Activated effector memory CD4-positive, alpha-beta T cell treated with anti-CD3 and anti-CD28 coated beads, Interleukin-2, amount 50 U/mL, for 16 hours (primary cell): ENCODE measurements at places on chromosomes 7 and 10.

DNA sequence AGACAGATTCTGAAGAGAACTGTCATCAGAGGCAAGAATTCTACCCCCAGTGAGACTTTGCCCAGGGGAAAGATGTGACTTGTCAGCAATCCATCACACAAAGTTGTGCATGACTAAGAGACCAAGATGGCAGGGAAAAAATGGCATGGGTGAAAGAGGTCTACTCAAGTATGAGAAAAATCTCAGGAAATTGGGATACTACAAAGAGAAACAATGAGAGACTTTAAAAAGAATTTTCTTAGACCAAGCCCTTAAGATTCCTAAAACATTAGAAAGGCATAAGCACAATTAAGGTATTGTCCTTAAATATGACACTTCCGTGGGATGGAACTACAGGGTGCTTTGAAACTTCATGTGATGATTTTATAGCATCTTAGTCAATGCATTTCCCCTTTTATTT is 45.6 kb upstream of the PDE1C start:
- no peak for DNase-seq

DNA sequence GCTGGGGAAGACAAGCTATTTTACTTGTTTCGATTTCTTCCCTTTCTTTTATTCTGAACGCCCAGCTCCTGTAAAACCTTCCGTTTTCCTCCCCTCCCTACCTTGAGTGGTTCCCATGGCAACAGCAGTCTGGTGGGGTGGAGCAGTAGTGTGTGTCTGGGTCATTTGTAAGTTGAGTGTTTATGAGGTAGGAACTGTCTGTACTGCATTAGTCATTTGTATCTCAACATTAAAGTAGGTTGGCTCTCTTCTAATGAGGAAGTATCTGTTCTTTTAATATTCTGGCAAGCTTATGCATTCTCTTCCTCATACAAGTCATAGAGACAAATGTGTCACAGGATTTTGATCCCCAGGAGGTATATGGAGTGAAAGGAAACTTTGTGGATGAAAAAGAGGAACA is 85.3 kb upstream of the CCDC6 start:
- DNase-seq, result no peak

DNA sequence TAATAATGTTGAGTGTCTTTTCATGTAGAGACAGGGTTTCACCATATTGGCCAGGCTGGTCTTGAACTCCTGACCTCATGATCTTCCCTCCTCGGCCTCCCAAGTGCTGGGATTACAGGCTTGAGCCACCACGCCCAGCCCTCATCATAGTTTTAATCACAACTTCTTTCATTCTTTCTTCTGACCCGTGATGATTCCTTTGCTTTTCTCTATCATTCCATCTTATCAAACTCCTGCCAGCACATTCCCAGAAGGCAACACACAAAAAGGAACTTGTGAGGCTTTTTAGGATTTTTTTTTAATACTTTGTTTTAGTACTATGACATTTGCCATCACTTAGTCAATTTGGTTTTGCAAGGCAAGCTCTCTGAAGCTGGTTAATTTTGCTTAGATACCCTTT is 77.5 kb upstream of the MEOX2 start:
- DNase-seq, result no peak

GRCh38 chr10:48523212-48523819 is 81.6 kb downstream of the ARHGAP22 start:
- DNase-seq, result no peak

DNA sequence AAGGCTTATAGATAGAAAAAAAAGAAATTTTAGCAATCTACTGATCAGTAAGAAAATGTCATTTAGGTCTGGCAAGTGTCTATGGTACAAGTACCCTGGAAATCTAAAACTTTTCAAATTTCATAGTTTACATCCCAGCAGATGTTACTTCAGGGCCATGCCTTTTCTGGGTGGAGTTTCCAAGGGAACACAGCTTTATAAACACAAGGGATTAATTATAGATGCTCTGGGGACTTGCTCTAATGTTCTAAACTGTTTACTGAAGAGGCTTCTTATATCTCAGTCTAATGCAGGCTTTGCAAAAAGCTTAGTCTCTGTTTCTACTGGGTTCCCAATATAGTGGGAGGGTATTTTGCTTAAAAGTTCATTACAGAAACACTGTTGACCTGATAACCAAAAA is 3.1 kb downstream of the CD36 start:
- no peak for DNase-seq

GRCh38 chr10:28892818-28893547 is 215.7 kb downstream of the BAMBI start:
- DNase-seq, result no peak

DNA sequence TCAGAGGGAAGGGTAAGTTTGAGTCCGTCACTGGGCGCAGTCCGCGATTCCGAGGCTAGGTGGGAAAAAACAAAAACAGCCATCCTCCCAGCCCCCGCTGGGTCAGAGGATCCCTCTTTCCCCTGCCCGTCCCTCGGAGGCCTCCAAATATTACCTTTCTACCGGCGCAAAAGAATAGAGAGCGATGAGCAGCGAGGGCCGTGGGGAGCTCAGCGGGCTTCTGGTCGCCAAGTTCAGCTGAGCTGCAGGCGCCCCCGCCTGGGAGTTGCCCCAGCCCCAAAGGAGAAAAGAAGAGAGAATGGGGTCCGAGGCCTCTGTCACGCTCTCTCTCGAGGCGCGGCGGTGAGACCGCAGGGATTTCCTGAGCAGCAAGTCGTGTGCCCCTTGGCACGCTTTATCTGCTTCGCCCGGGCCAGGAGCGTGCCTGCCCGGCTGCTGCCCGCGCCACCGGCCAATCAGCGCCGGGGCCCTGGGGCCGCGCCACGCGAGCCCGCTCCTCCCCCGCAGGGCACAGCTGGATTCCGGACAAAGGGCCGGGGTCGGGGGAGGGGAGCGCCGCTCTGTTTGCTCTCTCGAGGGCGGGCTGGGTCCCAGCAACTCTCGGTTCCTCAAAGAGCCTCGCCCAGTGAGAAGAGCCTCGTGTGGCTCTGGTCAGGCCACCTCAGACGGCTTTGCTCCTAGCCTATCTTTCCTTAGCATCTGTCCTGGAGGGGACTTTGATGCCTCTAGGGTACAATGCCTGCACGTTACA is at the start of gene NEUROG3:
Gene NEUROG3 (minus strand): TSS at position 367 of the 751 bp plus-strand sequence. CDS start 379 bp downstream, outside the sequence.
- no peak for DNase-seq

DNA sequence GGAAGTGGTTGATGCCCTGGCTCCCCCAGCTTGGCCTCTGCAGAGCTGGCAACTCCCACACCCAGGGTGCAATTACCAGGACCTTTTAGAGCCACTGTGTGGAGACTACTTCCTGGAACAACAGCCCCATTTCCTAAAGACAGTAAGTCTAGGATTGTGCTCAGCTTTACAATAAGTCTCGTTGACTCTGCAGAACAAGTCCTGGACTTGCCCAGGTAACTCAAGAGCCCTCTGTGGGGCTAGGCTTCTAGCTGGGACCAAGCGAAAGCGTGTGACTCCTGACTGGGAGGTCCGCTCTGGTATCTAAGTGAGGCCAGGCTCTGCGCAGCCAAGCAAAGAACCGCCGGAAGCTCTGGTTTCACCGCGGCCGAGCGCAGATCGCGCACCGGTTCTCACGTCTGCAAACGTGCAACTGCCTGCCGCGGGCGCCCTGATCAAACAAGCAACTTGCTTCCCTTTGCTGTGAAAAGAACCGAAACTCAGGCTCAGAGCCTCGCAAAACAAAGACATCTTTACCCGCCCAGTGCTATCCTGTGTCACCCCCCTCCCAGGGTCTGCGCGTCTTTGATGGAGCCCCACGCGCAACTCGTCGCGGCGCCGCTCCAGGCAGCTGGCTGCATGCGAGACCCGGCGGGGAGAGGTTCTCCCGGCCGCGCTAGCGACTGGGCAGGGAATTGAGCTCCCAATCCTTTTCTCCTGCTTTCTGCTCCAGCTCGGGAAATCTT is 4.4 kb upstream of the PDLIM1 start:
- no peak for DNase-seq

DNA sequence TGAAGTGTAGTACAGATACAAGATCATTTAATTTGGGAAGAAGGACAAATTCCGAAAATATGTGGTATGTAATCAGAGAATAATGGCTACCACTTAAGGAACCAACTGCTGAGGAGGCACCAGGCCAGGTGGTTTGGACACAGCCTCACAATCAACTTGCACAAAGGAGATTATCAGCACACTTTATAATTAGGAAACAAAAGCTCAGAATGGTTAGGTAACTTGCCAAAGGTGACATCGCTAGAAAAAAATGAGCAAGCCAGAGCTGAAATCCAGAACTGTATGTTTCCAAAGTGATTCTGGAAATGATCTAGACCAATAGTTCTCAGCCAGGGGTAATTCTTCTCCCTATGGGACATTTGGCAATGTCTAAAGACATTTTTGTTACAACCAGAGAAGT is 36.6 kb downstream of the ERCC6 start:
- no peak for DNase-seq

DNA sequence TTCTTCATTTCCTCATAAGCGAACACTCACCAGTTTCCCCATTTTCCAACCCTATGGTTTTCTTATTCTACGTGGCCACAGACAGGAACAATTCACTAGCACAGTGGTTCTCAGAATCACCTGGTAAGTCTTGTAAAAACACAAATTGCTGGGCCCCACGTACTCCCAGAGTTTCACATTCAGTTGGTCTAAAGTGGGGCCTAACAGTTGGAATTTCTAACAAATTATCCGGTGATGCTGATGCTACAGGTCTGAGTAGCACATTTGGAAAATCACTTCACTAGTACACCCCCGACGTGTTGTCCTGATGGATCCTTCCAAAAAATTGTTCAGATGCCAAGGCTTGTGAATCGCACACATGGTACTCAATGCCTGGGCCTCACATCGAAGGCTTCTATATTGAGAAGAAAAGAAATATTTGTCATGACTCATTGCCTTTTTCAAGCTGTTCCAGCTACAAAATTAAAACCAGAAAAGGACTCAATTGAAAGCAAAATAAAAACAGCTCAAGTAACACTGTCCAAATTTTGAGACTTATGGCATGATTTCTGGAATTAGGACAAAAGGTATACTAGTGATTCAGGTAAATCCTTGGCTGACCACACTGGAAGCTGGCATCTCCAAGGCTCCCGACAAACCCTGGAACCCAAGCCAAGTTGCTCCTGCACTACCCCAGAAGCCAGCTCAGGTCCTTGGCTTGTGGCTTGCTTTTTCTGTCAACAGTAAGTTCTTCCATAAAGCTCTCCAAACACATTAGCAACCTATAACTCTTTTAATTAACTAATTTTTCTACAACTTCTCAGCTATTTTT is 12.9 kb upstream of the VIM start:
- no peak for DNase-seq

- peak; percentile 69 for DNase-seq
Measured at GRCh38 chr7:140525743-140526142, 46.4 kb upstream of the MKRN1 start.

DNA sequence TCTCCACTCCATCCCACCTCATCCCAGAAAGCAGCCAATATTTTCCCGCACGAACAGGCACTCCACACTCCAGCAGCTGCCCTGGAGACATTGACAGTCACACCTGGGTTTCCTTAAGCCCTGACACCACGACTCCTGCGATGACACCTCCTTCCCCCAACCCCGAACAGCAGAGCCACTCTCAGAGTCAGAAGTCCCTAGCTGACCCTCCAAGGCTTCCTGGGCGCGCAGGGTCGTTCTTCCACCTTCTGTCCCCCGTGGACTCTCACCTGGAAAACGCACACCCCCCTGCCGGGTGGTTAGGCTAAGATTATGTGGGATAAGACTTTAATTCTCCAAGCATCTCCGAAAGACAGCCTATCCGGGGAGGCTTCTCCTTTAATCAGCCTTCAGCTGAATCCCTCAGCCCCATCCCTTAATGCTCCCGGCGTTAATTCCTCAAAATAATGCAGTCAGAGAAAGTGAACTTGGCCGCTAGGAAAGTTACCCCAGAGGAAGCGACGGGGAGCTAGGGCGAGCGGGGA is 1.1 kb downstream of the DENND11 start:
- DNase-seq, result no peak

- DNase-seq, result peak; percentile 77
Measured at GRCh38 chr7:3154881-3155494, 111.3 kb upstream of the CARD11 start.

DNA sequence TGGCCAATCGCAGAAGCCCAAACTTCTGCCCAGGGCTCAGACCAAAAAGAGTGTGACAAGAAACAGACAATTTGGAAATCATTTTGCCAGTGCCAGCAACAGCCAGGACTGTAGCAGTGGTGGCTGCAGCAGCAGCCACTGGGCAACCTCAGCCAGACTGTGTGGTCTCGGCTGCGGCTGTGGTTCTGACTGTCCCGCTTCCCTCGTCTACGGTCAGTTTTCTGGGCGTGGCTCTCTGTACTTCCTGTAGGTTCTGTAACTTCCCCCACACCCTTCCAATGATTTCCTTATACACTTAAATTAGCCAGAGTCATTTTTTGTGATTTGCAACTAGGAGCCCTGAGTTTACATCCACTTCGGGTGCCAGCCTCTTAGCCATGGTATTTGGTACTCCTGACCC is 39.9 kb downstream of the CYTH3 start:
- DNase-seq, result no peak

DNA sequence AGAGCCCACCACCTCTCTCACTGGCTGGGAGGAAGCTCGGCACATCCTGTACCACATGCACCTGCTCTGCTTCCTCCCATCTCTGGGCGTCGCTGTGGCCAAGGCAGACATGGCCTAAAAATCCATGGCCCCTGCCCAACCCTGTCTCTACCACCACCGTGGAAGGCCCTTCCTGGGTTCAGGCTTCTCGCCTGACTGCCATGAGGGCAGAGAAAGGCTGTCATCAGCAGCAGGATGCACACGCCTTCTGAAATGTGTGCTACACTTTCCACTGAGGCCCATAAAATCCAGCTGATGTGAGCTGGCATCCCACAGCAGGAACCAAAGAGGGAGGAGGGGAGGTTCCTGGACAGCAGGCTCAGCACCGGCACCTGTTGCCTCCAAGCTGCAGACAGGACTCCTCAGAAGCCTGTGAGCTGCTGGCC is 93.4 kb downstream of the PTPRN2 start:
- DNase-seq, result no peak
